ENCODE measurements at places on chromosomes 2 and 18.

GRCh38 chr2:152234277-152234676 is 58.7 kb upstream of the STAM2 start:
- no peak for DNase-seq

DNA sequence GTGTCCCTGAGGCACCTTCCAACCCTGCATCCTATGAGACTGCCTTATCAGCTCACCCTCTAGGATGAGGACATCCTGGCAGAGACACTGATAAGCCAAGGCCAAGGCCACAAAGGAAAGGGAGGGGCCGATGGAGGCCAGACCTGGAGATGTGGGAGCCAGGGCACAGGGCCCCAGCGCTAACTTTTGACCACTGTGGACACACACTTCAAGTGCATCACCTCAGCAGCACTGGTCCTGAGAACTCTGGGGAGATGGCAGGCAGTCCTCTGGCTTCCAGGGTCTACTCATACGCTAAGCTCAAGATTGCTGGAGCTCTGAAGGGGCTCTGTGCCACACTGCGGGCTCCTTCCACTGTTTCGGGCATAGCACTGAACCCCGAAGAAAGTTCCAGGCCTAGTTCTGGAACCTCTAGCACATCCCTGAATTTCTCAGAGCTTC is 100.2 kb upstream of the ID2 start:
- DNase-seq = no peak

DNA sequence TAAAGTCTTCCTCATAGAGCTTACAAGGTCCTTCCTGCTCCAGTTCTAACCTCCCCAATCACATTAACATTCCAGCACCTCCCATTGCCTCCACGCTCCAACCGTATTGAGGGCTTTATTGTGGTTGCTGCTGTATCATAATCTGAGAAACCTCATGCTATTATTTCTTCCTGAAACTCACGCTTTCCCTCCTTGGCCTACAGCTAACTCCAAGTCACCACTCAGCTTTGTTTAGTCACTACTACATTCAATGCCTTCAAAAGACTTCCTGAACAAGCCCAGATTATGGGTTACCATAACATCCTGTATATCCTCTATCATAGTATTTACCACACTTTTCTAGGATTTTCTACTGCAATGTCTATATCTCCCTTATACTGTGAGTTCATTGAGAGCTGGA is 230.4 kb downstream of the IKZF2 start:
- no peak for DNase-seq

DNA sequence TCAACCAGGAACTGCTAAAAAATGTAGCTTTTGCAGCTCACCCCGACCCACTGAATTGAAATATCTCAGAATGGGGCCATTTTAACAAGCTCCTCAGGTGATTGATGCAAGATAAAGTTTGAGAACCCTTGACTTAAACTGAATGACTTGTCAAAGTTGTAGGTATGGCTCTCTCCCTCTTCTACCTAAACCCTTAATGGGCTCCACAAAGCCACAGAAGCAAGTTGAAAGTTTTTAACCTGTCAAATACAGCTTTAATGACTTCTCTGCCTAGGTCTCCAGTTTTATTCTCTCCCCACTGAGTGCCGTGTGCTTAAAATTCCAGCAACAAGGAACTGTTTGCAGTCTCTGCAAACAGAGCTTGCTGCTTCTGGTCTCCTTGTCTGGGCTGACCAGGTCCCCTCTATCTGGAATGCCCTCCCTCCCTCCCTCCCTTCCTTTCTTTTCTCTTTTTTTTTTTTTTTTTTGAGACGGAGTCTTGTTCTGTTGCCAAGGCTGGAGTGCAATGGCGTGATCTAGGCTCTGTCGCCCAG is 19.7 kb upstream of the RNF125 start:
- no peak for DNase-seq

- peak; percentile 5 for DNase-seq
Measured at GRCh38 chr18:60197671-60198462, 174.7 kb downstream of the MC4R start.

Data from GM12865 (cell line).